ENCODE measurements at places on chromosomes 3 and 15.
A peak's percentile ranks its signal among the peaks of the same experiment; 100 is the strongest.

DNA sequence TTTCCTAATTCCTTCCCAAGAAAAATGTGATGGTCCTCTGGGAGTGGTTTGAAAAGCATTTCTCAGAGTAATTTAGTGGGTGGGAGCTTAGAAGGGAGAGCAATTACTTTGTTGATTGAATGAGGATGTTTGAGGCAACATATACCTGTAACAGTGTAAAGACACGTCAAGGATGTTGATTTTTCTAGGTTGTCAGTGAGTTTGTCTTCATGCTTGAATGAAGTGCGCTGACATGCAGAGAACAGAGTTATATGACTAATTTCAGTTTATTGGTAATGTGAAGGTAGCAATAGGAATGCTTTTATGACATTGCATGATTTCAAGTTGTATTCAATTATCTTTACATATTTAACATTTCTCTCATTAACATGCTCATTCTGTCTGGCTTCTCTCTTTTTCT, 286.9 kb downstream of the NFKBIZ start:
- DNase-seq, result no peak

DNA sequence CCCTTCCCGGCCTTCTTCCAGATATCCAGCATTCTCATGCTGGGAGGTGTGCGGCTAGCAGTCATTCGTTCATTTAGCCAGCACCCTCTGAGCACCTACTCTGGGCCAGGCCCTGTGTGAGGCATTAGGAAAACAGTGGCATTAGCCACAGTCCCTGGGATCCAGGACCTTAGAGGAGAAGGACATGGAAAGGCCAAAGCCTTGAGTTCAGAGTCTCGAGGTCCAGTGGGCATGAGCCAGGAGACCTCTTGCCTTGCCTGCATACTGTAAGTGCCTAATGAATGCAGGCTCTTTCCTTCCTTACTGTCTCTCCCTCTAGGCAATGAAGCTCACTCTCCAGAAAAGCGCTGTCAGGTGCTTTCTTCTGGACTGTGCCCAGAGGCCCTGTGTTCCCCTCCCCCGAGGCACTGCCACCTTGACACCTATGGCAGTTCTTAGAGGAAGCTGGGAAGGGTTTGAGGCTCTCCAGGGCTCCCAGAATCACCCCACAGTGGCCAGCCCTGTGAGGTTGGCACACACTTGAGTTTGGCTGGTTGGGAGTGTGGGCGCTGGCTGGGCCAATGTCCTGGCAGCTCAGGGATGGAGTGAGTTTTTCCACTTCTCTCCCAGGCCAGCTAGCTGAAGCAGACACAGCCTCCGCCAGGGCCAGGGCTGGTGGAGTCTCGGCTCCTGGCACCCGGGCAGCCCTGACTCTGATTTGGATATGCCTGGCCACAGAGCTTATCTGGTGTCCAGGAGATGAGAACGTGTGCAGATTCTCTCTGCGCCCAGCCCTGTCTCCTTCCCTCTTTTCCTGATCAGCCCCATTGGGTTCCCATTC, 5.4 kb downstream of the CORO2B start:
- no peak for DNase-seq

DNA sequence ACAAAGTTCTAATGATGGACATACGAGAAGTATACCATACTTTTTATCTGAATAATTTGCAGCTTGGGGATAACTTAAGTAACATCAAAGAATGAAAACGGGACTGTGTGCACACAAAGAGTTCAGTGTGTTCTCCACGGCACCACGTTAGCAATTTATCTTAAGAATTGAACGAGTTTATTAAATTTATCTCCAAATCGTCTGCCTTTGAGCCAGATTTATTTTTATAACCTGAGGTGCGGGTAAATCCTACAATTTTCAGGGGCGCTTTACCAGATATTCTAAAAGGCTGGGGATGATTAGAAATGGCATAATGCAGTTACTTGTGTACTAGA, 3.5 kb downstream of the CHD2 start:
- DNase-seq, result no peak

GRCh38 chr3:51955893-51956770, 951 bp downstream of the GPR62 start:
- DNase-seq, result peak; percentile 91

DNA sequence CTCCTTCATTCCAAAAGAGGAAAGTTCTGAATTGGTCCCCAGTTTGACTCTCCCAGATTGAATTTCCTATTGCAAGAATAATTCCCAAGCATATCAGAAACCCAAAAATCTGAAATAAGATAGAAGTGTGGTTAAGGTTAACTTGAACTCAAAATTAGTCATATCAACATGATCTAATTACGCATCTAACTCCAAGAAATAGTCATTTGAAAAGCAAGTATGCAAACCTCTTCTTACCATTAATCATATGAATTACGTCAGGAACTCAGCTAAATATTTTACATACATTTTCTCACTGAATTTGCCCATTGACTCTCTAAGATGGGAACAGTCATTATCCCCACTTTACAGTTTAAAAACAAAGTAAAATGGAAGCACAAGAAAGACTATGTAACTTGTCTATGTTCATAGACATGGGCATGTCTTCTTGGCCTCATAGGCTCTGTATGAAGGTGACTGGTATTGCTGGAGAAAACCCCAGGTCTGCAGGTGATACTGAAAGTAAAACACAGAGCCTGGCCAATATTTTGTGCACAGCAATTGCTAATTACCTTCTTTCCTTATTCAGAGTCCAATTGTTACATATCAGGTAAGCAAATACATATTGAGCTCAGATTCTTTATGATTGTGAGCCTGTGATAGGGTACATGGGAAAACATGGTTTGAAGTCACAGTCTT, 139.2 kb downstream of the ATP8B4 start:
- no peak for DNase-seq

GRCh38 chr3:133578548-133579191, 5.2 kb downstream of the CDV3 start:
- peak; percentile 74 for DNase-seq

All from SK-N-SH (cell line).